SJSA1 (cell line): ENCODE measurements at places on chromosomes 13 and 19. TPM values are rescaled to one million over a fixed set of nuclear protein-coding genes. Genes with fewer than 3 reads are reported as not detected.

DNA sequence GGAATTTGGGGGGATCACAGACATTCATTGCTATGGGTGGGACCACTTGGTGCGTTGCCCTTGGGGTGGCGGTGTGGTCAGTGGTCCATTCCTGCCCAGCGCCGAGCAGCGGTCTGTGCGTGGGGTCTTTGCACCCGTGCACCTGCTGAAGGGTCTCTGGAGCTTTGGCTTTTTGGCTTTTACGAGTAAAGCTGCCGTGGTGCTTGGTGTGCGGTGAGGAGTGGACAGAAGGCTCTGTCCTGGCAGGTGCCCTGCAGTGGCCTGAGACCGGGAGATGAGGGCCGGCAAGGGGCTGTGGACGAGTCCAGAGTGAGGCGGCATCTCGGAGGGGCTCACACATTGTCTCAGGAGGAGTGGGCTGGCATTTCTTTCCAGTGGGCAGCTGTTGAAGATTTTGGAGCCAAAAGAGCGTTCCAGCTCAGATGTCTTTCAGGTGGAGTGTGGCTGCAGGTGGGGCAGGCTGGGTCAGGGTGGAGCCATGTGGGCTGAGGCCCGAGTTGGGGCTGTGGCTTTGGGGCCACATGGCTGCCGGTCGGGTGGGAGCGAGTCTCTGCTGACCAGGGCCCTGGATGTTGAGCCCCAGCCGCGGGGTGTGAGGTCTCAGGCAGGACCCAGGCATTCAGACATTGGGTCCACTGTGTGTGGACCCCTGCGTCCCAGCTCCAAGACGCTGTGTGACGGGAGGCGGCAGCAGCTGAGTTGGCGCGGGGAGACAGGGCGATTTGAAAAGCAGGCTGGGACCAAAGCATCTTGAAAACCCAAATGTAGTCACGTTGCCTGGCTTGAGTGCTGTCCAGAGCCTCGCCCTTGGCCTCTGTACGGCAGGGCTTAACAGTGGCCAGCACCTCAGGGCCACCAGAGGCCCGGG lies 11.7 kb downstream of the GNA11 start:
- no peaks in the 10 kb centered on the region for H3K27me3 ChIP-seq
- peaks cover 26% of the 10 kb centered on the region for H3K36me3 ChIP-seq
- DNase-seq, result no peak
- no peak overlapping the region for H3K27ac ChIP-seq

The OR7E24 gene
- total RNA-seq, result not detected in 2 replicates

DNA sequence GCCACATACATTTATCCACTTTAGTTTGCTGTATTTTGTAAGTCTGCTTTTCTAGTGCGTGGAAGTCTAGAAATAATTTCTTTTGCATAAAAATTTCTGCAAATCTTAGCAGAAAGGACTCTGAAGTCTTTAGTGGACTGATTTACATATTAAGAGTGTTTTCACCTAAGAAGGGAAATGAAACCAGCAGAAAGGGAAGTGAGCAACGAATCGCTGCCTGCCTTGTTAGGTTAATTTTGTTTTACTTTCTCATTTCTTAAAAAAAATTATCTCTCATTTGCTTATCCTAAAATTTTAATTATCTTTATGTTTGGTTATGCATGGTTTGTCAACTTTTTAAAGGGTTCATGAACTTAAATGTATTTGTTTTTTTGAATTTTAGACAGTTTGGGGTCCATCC lies 767 bp upstream of the GPR18 start:
- H3K4me1 ChIP-seq, result no peaks in the 10 kb centered on the region
- H3K27me3 ChIP-seq, result no peaks in the 10 kb centered on the region
- no peak for DNase-seq
- no peak overlapping the region for H3K27ac ChIP-seq
- peaks cover 23% of the 10 kb centered on the region for H3K36me3 ChIP-seq
- no peak overlapping the region for H3K4me3 ChIP-seq

The ZNF541 gene
- total RNA-seq, result not detected in 2 replicates
